T-helper 2 cell treated with Interferon-gamma antibody and Interleukin-4, amounts not matched to agents 100 ng/mL and 5 ng/mL, for 36 hours (primary cell): ENCODE measurements at places on chromosomes 3 and 15. TPM values are rescaled to one million over a fixed set of nuclear protein-coding genes. Genes with fewer than 3 reads are reported as not detected.

The RBM5 gene
- 176 and 185 TPM in 2 replicates for total RNA-seq

The GOLGA6D gene
- not detected in 2 replicates for total RNA-seq

The CHDH gene
- total RNA-seq: 8.7 and 12.1 TPM in 2 replicates

The TF gene
- total RNA-seq: under 0.01 and 0.43 TPM in 2 replicates

The VPS8 gene
- total RNA-seq: 56.6 and 60.8 TPM in 2 replicates

The GRM2 gene
- 1.2 and 1.4 TPM in 2 replicates for total RNA-seq

The GOLGA8J gene
- total RNA-seq: 0.45 TPM in 1 of 2 replicates, not detected in the other

The MYRIP gene
- total RNA-seq: not detected in 2 replicates

The UTS2B gene
- total RNA-seq: not detected in 2 replicates

The TIMP4 gene
- not detected in 2 replicates for total RNA-seq

The THRB gene
- total RNA-seq: not detected in 2 replicates

The JMJD7 gene
- 17.7 and 17.8 TPM in 2 replicates for total RNA-seq

The PXK gene
- total RNA-seq: 38.2 and 41.3 TPM in 2 replicates
